Caki2 (cell line): ENCODE measurements at places on chromosomes 7 and 10.

- DNase-seq: no peak
Measured at GRCh38 chr10:44510379-44511115, 125.7 kb upstream of the CXCL12 start.

GRCh38 chr10:112775892-112776674 is 174.0 kb upstream of the TCF7L2 start:
- DNase-seq: no peak

DNA sequence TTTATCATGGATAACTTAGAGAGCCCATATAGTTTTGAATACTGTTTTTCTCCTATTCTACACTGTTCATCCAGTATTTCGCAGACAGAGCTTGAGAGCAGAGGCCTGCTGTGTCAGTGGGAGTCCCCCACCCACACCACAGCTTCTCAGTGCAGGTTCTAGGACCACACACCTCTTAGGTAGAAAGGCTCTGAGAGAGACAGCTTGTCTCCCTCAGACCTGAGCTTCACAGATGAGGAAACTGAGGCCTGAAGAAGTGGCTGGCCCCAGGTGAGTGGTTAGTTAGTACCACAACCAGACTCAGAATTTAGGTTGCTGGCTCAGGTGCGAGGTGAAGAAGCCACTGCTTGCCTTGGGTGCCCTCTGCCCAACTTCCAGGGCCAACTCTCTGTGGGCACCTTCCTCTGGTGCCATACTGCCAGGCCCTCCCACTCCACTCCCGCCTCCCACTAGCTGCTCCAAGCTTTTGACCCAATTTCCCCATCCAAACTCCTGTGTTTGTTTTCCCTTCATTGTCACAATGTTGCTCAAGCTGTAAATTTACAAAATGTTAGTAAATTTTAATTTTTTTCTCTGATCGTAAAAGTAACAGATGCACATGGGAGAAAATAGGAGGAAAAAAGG is 7.6 kb upstream of the HILPDA start:
- DNase-seq: no peak

DNA sequence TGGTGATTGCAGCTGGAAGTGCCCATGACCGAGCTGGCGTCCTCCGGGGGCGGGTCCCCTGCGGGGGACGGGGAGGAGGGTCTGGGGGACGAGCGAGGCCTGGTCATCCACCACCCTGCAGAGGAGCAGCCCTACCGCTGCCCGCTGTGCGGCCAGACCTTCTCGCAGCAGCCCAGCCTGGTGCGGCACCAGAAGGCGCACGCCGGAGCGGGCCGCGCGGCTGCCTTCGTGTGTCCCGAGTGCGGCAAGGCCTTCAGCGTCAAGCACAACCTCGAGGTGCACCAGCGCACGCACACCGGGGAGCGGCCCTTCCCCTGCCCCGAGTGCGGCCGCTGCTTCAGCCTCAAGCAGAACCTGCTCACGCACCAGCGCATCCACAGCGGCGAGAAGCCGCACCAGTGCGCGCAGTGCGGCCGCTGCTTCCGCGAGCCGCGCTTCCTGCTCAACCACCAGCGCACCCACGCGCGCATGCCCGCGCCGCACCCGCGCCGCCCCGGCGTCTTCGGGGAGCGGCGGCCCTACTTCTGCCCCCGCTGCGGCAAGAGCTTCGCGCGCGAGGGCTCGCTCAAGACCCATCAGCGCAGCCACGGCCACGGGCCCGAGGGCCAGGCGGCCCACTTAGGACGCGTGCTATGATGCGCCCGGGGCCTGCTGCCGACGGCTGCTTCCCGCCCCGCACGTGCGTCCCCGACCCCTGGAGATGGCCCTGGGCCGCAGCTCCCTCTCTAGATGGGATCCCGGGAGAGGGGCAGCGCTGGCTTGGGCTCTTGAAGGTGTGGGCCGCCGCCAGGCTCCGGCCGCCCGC is 28.7 kb downstream of the ZNF775 start:
- no peak for DNase-seq

- no peak for DNase-seq
Measured at GRCh38 chr7:108266491-108266890, 136.3 kb upstream of the LAMB4 start.

- DNase-seq: no peak
Measured at GRCh38 chr7:151386301-151387160, 23.3 kb downstream of the WDR86 start.

- peak; percentile 26 for DNase-seq
Measured at GRCh38 chr7:100799037-100799896, 28.1 kb downstream of the EPHB4 start.

DNA sequence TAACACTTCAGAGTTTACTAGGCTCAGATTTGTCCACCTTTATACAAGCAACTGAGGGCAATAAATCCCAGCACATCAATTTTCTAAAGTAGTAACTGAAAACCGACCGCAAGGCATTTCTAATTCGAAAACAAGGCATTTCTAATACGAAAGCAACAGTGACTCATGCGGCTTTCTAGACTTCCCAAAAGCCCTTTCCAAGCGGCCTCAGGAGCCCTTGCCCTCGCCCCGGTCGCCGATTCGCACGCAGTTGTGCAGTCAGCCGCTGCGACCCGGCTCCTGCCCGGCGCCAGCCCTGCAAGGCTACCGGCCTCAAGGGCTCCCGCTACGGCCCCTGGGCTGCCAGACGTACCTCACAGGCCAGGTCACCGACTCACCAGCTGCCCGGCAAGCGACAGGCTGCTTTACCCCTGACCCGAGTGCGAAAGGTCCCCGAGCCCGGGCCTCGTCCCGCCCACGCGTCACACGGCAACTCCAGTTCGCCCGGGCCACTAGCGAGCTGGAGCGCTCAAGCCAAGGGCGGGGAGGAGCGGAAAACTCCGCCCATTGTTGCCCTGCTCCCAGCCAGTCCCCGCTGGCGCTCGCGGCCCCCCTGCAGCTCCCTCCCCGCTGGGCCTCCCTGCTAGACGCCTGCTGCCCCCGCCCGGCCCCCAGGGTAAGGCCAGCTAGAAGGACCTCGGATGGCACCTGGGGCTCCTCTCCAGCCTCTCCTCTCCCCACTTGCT is 7.3 kb downstream of the NCOA4 start:
- DNase-seq: peak; percentile 97

DNA sequence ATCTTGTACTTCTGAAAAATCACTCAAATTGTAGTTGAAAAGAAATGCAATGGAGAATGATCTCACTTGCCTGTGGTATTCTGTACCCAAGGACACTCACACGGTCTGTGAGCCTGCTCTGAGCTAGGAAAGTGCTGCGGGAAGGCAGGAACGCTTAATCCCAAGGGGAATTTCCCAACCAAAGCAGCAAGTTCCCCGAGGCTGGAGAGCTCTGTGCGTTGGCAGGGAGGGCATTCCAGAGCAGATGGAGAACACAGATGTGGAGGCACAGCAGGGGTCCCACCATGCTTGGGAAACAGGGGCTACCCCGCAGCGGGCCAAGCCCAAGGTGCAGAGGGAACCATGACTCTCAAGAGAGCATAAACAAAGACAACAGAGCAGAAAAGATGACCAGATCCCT is 13.6 kb downstream of the SVIL start:
- peak; percentile 80 for DNase-seq

DNA sequence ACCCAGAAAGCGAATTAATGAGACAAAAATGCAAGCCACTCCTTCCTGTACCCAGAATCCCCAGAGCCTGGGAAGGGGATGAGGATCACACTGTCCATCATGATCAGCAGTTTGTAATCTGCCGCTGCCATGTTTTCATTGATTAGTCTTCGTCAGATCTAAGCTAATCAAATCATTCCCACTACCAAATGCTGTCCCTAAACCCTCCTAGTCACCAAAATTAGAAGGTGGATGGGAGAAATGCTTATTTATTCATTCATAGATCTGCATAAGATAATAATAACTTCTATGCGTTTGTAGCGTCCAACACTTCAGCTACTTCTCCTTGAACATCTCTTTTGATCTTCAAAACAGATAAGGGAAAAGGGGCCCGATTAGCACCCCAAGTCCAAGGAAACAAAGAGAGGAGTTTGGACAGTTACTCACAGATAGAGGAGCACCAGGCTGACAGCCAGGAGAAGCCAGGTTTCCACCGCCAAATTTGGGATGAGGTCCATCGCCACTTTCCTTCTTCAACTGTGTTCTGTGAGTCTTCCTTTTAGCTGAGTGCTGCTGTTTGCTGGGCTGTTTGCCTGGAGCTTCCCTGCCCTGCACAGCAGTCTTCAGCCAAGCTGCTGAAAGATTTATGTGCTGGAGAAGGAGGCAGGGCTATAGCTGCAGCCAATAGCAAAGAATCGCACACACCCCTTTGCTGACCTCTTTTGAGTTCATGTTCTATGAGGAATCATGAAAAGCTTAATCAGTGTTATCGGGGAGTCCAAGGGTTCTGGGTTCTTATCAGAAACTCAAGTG is at the start of gene CYP3A5:
TSS of gene CYP3A5 (minus strand) at position 597 of the 792 bp plus-strand sequence. CDS start at position 497, 100 bp downstream.
- DNase-seq: peak; percentile 81

GRCh38 chr7:106982415-106982814 is 62.1 kb upstream of the PRKAR2B start:
- DNase-seq: no peak

DNA sequence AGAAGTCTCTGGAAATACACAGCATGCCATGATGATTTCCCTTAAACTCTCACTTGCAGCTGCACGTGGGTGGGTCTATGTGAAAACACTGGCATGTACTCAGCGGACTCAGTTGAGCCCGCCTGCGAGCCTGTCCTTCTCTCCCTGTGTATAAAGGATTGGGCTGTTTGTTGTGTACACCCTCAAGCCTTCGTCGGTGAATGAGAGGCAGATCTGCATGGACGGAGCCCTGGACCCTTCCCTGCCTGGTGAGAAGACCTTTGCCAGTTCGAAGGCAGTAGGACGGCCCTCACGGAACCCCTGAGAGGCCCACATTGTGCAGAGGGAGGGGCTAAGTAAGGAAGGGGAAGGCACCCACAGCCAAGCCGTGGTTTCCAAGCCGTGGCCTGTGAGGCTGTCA is 121.2 kb downstream of the WDFY4 start:
- DNase-seq: no peak

- DNase-seq: no peak
Measured at GRCh38 chr10:93062514-93063143, 2.0 kb downstream of the CYP26C1 start.
